Activated naive CD4-positive, alpha-beta T cell treated with anti-CD3 and anti-CD28 coated beads, Interleukin-2, amount 50 U/mL, for 72 hours (primary cell): ENCODE measurements at places on chromosomes 2 and 18. TPM values are rescaled to one million over a fixed set of nuclear protein-coding genes. Genes with fewer than 3 reads are reported as not detected.
A peak's percentile ranks its signal among the peaks of the same experiment; 100 is the strongest.

DNA sequence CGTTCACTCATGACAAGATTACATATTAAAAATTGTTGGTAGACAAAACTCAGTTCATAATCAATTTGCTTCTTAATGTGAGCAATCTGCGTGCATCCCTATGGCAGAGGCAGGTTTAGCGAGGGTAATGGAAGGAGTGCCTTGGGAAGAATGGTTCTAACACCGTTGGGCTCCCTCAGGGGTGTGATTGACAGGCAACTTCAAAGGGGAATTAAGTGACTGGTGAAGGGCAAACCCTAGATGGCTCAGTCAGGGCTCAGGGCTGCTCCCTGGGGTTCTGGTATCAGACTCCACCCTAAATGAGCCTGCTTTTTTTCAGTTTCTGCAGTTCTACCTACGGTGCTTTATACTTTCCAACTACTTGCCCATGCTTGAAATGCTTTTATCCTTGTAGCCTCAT is 419.5 kb upstream of the CELF4 start:
- no peak for DNase-seq

ANKRD36B gene
- 21.8 TPM for total RNA-seq

- no peak for DNase-seq
These were observed 56.4 kb downstream of the ZFP36L2 start for GRCh38 chr2:43169987-43170386.

CNGA3 gene
- not detected for total RNA-seq

- no peak for DNase-seq
These were observed 41.6 kb downstream of the KCNE4 start for GRCh38 chr2:223093436-223094241.

DNA sequence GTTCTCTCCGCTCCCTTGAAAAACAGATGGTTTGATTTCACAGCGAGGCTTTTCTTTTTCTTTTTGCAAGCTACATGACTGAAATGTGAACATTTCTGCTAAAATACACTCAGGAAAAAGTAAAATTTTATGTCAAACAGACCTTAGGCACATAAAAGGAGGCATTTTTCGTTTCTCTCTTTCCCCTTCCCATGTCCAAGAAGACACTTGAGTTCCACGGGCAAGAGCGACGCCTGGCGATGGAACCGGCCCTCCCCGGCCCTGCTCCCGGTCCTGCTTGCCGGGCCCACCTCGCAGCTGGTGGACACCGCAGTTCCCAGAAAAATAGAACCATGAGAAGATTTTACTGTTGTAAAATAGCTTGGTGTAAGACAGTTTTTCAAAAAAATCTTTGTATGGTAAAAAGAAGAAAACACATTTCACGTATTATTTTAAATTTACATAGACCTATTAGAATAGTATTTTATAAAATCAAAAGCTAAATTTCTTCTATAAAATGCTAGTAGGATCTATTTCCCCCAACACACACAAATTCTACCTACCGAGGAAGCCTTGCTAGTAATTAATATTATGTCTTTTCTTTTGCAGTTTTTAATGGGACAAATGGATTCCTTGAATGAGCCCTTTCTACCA is 2.3 kb upstream of the ALKAL2 start:
- no peak for DNase-seq

FBXO36 gene
- total RNA-seq: 0.91 TPM

- no peak for DNase-seq
These were observed 1.7 kb upstream of the ESCO1 start for GRCh38 chr18:21602299-21602587.

MREG gene
- total RNA-seq: 4.9 TPM

CHRNG gene
- not detected for total RNA-seq

DNA sequence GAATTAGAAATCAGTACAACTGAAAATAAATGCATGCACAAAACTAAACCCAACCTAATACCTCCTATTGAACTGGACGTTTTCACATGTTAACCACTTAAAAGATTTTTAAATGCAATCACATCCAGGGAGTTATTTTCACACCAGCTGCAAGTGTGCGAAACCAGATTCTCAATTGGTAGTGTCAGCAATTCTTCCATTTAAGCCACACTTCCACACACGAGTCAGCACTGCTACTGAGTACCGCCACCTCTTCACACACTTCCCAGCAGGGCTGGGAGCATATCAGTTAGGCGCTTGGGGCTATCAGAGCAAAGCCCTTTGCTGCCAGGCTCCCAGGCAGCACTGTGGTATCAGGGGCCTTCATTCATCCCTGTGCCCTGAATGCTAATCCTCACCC is 14.2 kb downstream of the ERCC3 start:
- DNase-seq: no peak

- DNase-seq: no peak
These were observed 35.6 kb downstream of the UBR3 start for GRCh38 chr2:169862816-169863215.

DNA sequence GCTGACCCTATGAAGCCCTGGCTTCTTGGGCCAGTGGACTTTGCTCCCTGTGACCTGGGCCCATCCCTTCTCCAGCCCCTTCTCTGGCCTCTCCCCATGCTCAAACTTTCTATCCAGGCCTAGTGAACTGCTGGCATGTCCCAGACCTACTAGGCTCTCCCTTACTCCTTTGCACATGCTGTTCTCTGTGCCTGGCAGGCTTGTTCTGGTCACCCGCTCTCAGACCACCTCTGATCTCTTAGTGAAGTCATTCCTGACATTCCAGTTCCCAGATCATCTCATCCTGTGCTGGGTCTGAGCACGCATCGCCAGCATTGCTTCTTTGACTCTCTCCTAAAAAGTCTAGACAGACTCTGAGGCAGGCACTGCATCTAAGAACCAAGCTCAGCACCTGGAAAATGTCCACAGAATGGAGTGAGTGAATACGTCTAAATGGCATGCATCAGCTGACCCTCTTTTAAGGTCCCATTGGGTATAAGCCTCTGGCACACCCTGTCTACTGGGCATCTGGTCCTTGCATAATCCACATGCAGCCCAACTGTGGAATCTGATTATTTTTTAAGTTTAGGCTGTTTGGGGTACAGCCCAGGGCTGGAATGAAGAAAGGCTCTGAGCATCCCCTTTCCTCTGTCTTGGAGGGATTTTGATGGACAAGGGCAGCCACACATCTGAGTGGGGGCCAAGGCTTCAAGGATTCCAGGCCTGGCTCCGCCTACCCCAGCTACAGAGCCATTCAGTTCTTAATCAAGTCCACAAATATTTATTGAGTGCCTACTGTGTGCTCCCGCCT is 130.6 kb upstream of the HAAO start:
- DNase-seq: no peak

KDM3A gene
- 108 TPM for total RNA-seq

GRCh38 chr2:238568455-238569440 is 142.0 kb downstream of the ASB1 start:
- no peak for DNase-seq

- DNase-seq: no peak
These were observed 30.4 kb downstream of the MSTN start for GRCh38 chr2:190031969-190032618.

DNA sequence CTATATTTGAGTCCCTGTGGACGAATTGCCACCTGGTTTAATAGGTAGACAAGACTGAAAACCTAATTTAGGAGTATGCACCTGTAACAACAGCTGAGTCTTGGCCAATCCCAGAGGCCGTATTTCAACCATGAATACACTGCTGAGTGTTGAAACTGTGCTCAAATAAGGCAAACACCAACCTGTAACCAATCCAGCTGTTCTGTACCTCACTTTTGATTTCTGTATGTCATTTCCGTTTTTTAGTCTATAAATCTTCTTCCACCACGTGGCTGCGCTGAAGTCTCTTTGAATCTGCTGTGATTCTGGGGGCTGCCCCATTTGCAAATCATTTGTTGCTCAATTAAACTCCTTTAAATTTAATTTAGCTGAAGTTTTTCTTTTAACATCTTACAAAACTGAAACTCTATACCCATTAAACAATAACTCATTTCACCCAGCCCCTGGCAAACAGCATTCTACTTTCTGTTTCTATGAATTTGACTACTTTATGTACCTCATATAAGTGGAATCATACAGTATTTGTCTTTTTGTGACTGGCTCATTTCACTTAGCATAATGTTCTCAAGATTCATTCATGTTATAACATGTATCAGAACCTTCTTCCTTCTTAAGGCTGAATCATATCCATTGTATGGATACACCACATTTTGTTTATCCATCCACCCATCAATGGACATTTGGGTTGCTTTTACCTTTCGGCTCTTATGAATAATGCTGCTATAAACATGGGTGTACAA is 7.5 kb upstream of the YPEL5 start:
- no peak for DNase-seq

GNLY gene
- total RNA-seq: 31.8 TPM

- no peak for DNase-seq
These were observed 68.8 kb upstream of the RAB6C start for GRCh38 chr2:129910446-129911362.

SEMA4C gene
- 6.8 TPM for total RNA-seq

GRCh38 chr2:230170532-230170931 is 49.3 kb downstream of the SP110 start:
- DNase-seq: no peak

GRCh38 chr2:4947911-4948310 is 744.3 kb upstream of the SOX11 start:
- DNase-seq: no peak

- DNase-seq: no peak
These were observed 709 bp downstream of the PTPN2 start for GRCh38 chr18:12883372-12883683.

PSMG2 gene
- 60.4 TPM for total RNA-seq

DNA sequence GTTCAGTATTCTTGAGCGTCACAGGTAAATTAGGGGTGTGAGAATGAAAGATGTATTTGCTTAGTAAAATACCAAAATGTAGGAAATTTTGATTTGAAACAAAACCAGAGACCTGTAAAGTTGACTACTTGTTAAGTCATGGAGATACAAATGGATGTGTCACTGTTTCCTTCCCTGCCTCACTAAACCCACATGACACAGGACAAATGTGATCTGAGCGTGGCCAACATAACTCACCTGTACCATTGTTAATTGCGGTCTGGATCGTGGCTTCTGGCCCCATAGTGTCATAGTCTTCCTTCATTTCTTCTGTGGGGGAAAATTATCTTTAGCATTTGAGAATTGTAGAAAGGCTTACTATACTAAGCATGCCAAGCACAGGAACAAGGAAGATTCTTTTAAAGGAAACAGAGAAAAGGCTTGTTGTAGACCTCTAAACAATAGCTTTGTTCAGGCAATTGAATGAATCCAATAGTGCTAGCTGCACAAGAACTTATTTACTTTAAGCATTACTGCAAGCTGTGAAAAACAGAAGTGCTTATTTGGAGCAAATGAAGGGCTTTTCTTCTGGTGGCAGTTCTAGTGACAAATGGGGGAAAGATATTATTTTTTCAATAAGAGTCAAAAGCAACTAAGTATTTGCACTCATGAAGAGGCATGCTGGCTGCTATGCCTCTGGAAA is 95.2 kb downstream of the ZEB2 start:
- no peak for DNase-seq

- no peak for DNase-seq
These were observed 33.0 kb downstream of the MRO start for GRCh38 chr18:50786864-50787263.

DNA sequence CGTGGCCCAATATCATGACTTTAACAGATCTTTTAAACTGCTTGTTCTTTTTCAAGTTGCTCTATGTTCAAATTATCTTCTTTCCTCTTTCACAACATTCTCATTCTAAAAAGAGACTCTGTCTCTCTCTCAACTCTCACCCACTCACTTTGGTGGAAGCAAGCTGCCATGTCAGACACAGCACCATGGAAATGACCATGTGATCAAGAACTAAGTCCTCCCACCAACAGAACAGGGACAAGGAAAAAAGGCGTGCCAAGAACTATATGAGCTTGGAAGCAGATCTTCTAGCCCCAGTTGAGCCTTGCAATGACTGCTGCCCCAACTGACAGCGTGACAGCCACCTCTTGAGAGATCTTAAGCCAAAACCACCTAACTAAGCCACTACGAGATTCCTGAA is 23.9 kb downstream of the BAZ2B start:
- DNase-seq: no peak

DNA sequence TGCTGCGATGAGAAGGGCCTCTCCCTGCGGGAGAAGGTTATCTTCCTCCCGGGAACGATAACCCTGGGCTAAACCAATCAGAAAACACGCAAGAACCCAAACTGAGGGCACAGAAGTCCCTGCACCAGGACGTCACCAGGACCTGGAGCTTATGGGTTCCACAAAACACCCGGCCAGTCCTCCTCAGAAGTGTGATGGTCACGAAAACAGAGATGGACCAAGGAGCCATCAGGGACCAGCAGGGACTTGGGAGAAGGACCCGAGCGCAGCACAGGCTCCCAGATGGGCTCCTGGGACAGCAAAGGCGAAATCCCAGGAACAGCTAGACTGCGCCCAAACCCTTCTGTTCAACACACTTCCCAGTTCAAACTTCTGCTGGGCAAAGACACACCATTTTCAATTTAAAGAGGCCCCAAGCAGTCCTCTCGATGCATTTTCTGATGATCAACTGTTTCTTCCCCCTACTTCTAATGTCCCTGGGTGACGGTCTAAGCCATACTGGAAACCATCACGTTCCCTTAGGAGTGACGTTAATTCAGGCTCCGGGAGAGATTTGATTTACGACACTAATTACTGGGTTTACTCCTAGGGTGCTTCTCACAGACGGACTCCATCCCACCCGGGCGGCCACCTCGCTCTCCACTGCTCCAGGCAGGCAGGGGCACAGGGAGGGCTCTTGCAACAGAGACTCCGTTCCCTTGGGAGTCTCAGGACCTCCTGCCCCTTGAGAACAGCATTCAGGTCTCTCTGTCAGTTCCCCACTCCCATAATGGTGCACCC is 29.2 kb downstream of the ZNF516 start:
- DNase-seq: no peak

SULT1C3 gene
- not detected for total RNA-seq

DNA sequence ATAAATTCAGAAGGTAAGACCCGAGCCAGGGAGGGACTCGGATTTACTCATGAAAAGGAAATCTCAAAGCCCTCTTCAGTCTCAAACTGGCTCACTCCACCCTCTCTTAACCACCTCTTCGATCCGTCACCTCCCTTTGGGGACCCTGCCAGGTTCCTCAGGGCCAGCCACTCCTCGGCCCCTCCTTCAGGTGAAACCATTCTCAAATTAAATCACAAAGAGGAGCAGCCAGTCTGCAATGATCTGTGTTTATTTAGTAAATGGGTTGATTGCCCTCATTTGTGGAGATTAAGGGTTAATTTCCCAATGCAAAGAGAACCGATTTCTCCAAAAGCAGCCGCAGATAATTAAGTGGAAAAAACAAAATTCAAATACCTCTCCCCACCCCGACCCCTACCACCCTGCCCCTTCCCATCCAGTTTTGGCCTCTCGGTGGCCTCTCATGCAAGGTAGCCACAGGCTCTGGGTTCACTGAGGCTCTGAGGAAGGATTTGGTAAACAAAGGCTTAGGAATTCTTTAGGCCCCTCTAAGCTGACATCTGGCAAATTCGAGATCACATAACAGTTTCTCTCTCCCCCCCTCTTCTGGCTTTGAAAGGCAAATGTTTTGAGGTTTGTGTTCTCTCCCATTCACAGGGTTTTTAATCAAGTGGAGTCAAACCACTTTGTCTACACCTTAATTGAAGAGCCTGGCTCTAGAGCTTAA is 10.3 kb upstream of the FZD7 start:
- no peak for DNase-seq

- DNase-seq: peak; percentile 41
These were observed 125.9 kb downstream of the ACOXL start for GRCh38 chr2:110858135-110858725.

AQP12A gene
- total RNA-seq: not detected
